ENCODE measurements at places on chromosomes 2 and 18.

- no peak for DNase-seq
Measured at GRCh38 chr18:60090170-60090569, 190.4 kb downstream of the PMAIP1 start.

- DNase-seq: no peak
Measured at GRCh38 chr2:187655001-187655400, 100.8 kb upstream of the TFPI start.

- DNase-seq: no peak
Measured at GRCh38 chr2:9189901-9190300, 16.7 kb upstream of the ASAP2 start.

GRCh38 chr18:45423659-45424058, 191.6 kb upstream of the SLC14A2 start:
- DNase-seq: no peak

DNA sequence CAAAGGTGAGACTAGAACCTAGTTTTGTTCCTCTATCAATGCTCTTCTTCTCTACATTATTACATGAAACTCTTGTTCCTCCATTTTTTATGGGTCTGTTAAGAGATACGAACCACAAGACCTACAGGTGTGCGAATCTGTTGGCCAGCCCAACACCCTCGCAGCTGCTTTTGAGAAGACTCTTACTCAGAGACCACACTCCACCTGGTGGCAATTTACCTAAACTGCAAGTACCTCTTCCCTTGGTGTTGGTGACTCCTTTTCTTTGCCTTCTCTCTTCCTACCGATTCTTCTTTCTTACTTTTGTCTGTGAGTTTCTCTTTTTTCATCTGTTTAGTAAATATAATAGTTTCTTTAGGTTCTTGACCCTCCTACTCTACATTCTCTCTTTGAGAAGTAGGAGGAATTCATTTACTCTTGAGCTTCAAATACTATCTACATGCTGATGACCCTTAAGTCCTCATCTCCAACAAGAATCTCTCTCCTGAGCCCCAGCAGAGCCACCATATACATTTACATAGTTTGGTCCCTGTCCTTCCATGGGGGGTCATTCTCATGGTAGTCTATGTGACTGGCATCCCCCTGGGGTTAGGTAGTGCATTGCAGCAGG, 81.8 kb upstream of the GAREM1 start:
- peak; percentile 23 for DNase-seq
